RWPE2 (cell line): ENCODE measurements at places on chromosomes 13 and 19.

DNA sequence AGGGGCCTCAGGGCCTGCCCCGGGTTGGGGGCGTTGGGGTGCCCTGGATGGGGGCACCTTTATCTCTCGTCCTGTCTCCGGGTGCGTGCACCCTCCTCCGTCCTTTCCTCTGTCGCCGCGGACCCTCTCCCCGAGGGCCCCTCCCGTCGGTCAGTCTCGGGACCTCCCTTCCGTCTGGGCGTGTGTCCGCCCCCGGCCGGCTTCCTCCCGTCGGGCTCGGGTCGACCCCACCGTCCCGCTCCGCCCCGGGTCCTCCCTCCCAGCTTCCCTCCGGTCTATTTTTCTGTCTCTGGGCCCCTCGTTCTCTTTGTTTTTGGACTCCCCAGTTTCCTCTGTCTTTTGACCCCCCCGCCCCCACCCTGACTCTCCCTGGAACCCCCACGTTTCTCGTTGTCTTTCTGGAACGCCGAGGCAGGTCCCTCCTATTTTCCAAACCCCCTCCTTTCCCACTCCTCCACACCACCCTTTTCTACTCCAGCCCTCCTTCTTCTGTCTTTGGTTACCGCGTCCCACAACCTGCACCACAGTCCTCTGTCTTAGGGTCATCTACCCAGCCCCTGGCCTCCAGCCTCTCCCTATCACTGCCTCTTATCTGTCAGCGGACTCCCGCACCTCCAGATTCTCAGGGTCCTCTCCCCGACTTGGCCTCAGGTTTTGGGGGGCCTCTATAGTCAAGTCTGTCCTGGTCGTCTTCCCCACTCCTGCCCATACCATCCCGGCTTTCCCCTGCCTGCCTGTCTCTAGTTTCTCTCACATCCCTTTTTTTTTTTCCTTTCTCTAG lies 757 bp downstream of the EGLN2 start:
- no peak for DNase-seq
- H3K36me3 ChIP-seq: peaks cover 39% of the 10 kb centered on the region
- H3K27me3 ChIP-seq: no peaks in the 10 kb centered on the region
- peaks cover 29% of the 10 kb centered on the region for H3K4me1 ChIP-seq

DNA sequence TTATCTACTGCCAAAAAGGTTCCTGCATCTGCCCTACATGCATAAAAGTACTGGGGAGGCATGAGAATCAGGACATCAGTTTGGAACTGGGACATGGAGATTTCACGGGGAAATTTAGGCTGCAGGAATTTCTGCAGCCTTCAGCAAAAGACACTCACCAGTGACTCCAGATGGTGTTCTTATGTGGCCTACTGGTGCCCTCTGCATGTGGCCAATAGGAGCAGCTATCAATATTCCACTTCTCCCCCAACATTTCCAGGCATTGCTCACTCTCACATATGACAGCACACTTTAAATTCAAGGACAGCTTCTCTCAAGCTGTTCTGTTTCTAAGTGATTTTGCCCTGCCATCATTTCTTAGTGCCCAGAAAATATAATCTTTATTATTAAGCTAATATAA lies 570.5 kb upstream of the ARGLU1 start:
- no peaks in the 10 kb centered on the region for H3K4me1 ChIP-seq
- DNase-seq: no peak
- no peaks in the 10 kb centered on the region for H3K36me3 ChIP-seq
- H3K27me3 ChIP-seq: peaks cover 3% of the 10 kb centered on the region

- H3K36me3 ChIP-seq: no peaks in the 10 kb centered on the region
- DNase-seq: no peak
- no peak overlapping the region for H3K27ac ChIP-seq
- H3K4me1 ChIP-seq: no peaks in the 10 kb centered on the region
Observed at GRCh38 chr19:51076631-51077213, 6.0 kb downstream of the KLK14 start.

DNA sequence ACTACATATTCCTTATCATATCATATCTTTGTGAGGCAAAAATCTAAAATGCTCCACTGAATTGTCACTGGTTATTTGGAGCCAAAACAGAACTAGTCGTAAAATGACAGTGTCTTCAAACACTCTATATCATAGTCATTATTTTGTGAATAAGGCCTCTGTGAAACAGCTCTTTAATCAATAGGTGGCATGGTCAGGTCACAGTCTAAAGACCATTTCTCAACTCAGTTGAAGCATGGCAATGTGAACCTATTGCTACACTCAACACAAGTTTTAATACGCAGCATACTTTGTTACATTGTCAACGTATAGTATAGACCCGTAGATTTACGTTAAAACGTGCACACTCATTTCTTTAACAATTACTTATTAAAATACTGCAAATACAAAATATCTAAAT lies 131.3 kb upstream of the PCDH20 start:
- H3K27ac ChIP-seq: no peak overlapping the region
- H3K4me1 ChIP-seq: no peaks in the 10 kb centered on the region
- DNase-seq: no peak

DNA sequence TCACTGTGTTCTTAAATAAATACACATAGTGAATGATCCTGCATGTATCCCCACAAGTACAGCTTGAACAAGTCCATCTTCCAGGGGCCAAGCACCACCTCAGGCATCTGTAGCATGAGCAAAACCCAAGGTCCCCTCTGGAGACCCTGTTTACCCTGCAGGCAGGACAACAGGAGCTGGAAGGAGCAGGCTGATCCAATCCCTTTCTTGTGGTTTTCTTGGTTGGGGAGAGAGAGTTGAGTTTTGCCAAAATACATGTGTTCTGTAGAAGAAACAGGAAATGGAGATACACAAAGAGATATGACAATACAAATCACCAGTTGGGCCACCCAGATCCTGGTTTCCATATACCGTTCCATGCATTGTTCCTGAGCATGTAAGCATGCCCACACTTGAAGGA lies 92.8 kb downstream of the SHISA2 start:
- no peaks in the 10 kb centered on the region for H3K4me1 ChIP-seq
- H3K4me3 ChIP-seq: no peak overlapping the region
- H3K27me3 ChIP-seq: no peaks in the 10 kb centered on the region
- no peaks in the 10 kb centered on the region for H3K36me3 ChIP-seq

- no peak overlapping the region for H3K4me3 ChIP-seq
- H3K27ac ChIP-seq: no peak overlapping the region
- no peaks in the 10 kb centered on the region for H3K27me3 ChIP-seq
- peaks cover 4% of the 10 kb centered on the region; the same call in 1 of the 2 replicates for H3K36me3 ChIP-seq
- H3K4me1 ChIP-seq: no peaks in the 10 kb centered on the region
Observed at GRCh38 chr13:48320891-48321510, 17.4 kb downstream of the RB1 start.
